ENCODE measurements at places on chromosomes 1 and 21. TPM values are rescaled to one million over a fixed set of nuclear protein-coding genes. Genes with fewer than 3 reads are reported as not detected.

GRCh38 chr1:206041640-206042039, 11.3 kb upstream of the RHEX start:
- peak; percentile 45 for DNase-seq

DNA sequence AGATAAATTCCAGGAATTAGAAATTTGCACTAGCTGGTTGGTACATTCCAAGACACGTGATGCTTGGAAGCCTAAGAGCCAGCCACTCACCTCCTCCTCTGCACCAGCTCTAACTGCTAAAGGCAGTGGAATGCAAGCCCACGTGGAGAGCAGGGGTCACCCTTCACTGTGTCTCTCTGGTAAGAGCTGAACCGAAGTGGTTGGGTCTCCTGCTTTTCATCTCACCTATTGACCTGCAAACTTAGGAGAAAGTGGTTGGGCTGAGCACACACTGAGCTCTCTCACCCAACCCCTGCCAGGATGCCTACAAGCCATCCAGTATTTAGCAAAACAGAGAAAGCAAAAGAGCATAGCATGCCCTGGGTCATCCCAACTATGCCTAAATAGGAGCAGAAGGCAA, 19.3 kb downstream of the HAO2 start:
- no peak for DNase-seq

DNA sequence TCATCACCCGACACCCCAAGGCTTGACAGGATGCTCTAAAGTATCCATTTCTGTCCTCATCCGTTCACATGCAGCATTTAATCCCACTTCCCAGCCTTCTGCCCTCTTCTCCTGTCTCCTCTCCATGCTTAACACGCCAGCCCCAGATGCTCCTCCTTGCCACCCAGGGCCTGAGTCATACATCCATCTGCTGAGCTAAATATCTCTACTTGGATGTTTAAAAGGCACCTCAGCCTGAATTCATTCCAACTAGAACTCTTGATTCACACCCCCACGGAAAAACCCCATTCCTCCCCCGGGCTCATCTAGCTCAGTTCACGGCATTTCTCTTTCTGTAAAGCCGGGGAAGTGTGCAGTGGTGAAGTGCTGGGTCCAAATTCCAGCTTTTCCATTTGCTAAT, 27.7 kb downstream of the TEX35 start:
- DNase-seq: no peak

- no peak for DNase-seq
Observed at GRCh38 chr1:41581216-41582003, 96.9 kb upstream of the EDN2 start.

ADGRL4 gene
- total RNA-seq: 31.6 TPM

DNA sequence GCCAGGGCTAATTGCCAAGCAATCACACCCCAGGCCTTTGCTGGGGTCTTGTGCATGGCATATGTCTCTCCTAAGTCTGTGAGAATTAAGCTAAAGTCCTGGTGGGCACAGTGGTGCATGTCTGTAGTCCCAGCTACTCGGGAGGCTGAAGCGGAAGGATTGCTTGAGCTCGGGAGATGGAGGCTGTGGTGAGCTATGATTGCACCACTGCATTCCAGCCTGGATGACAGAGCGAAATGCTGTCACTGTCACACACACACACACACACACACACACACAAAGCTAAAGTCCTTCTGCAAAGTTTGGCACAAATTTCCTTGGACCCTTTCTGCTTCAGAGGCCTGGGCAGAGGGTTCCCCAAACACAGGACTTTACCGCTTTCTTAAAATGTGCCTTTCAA, 31.3 kb upstream of the DNAJC11 start:
- DNase-seq: no peak

GRCh38 chr1:59143811-59144210, 153.1 kb upstream of the FGGY start:
- DNase-seq: no peak

DNA sequence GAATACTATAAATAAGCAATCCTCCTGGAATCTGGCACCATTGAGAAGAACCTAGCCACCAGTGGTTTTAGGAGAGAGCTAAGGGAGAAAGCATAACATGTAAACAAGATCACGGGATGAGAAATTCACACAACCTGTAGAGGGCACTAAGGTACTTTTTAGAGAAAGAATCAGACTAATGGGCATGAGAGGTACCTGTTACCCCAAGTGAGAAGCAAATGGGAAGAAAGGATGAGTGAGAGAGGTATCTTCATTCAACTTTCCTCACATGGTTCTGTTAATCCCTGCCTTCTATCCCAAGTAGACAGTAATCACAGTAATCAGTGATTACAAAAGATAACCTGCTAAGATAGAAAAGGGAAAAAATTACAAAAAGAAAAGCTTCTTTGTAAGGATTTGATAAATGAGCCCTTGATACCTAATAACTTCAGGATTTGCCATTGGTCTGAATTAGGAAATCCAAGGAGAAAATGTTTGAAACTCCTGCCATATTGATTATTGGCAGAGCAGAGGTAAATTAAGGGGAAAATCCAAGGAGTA, 251.1 kb upstream of the ADGRL2 start:
- DNase-seq: no peak

MAN1C1 gene
- 20.2 TPM for total RNA-seq

PRKCZ gene
- total RNA-seq: 5.4 TPM

DNA sequence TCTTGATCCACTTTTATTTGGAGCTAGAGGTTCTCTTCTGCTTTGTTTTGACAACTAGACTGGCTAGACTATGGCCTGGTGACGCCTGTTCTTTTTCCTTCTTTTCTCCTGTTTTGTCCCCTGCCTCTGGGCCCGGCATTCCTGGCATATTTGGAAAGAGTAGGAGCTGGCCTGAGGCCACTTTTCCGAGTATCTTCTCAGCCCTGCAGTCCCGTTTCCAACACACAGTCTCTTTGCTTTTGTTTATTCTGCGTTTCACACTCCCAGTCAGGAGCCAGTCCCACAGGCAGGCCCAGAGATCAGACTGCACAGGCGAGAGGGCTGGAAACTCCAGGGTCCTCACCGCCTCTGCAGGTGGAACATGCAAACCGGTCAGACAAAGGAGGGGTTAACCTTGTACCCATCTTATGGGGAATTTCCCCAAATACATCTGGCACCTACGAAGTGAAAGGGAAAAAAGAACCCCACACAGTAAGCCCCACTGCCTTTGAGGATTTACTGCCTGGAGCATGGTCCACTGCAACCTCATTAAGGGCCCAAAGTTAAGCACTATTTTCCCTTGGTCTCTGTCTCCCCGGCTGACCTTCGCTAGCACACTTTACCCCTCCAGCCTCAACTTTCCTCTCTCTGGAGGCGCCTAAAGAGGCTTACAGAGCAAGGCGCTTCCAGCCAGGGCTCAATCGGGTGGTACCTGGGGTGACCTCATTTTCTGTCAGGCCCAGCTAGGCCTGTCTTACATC, 141.1 kb downstream of the TOMM20 start:
- peak; percentile 96 for DNase-seq

DNA sequence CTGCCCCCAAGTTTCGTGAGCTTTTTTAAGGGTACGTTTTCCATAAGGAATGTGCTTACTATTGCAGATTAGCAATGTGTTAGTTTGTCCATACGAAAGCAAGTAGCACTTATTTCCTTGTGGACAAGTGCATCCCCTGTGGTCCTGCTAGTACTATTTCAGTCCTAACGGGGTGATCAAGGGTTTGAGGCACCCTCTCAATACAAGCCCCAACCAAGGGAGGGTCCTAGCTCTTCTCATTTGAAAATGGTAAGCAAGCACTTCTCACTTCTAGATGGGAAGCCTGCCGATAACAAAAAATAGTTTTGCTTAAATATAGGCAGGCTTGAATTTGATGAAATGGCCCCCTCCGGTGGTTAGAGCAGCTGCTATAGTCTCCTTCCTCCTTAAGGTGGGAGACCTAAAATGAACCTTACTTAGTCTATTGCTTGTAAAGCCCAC, 64.0 kb upstream of the HMCN1 start:
- DNase-seq: no peak

DNA sequence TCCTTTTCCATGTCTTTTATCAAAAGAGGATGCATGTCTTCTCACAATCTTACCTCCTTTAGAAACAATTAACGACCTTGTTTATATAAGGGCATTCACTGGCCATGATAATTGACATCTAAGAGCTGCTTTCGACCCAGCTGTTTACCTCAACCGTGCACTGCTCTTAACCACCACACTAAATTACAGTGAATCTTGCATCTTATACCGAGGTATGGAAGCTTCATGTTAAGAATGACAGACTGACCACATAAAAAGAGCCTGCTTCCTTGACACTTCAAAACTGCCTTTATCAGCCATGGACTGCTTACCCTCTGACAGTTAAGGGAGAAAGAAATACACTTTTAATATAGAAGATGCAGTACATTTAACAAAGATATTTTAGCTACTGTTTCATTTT, 301.7 kb upstream of the LYPLAL1 start:
- no peak for DNase-seq

LORICRIN gene
- not detected for total RNA-seq

SLC45A1 gene
- total RNA-seq: 10.0 TPM

DNA sequence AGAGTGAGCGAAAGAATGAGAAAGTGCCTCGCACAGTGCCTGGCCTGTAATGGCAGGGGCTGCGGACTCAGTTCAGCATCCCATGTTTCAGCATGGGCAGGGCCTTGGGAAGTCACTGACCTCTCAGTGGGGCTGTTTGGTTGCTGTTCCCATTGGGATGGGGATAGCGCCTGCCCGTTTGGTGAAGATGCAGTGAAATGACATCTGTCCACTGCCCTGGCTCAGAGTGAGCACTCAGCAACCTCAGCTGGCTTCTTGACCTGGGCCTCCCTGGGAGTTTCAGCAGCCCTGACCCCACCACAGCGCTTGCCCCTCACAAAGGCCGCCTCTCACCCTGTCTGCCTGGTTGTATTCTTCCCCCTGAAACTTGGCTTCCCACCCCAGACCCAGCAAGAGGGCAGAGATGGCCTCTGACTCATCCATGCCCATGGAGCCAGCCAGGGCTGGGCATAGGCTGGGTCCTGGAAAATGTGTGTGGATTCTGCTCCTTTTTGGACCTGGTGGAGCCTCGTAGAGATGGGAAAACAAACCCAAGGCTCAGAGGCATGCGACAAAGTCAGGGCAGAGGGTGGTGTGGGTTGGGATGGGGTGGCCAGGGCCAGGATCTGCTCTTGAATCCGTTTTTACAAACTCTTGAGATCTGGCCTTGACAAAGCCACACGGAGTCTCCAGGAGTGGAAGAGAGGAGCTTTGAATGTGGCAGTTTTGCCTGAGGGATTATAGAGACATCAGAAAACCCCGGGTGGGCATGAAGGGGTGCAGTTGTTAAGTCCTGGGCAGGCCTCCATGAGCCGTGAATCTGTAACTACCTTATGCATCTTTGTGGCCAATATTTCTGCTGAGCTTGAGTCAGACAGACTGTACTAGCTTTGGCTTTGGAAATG, 1.2 kb downstream of the XKR8 start:
- no peak for DNase-seq

- DNase-seq: no peak
Observed at GRCh38 chr1:97006044-97006661, 284.6 kb downstream of the PTBP2 start.

NID1 gene
- total RNA-seq: 187 TPM

LCE2B gene
- total RNA-seq: not detected

DNA sequence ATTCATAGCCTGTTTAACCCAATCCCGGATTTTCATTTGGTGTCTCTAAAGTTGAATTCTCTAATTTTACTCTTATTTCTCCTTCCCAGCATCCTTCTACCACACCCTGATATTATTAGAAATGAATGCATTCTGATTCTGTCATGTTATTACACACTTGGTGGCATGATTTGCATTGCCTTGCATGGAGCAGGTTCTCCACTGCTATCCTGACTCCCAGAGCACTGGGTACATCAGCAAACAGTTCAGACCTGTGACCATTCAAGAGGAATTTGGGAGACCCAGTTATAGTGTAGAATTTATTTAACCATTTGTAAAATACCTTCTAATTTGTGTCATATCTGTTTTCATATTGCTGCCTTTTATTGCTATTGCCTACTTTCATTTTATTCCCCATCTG, 2.6 kb downstream of the LRRC8B start:
- no peak for DNase-seq

GRCh38 chr1:84497631-84498275, 8.4 kb upstream of the SPATA1 start:
- no peak for DNase-seq

GRCh38 chr1:63866084-63866483, 92.3 kb downstream of the ROR1 start:
- DNase-seq: no peak

DNA sequence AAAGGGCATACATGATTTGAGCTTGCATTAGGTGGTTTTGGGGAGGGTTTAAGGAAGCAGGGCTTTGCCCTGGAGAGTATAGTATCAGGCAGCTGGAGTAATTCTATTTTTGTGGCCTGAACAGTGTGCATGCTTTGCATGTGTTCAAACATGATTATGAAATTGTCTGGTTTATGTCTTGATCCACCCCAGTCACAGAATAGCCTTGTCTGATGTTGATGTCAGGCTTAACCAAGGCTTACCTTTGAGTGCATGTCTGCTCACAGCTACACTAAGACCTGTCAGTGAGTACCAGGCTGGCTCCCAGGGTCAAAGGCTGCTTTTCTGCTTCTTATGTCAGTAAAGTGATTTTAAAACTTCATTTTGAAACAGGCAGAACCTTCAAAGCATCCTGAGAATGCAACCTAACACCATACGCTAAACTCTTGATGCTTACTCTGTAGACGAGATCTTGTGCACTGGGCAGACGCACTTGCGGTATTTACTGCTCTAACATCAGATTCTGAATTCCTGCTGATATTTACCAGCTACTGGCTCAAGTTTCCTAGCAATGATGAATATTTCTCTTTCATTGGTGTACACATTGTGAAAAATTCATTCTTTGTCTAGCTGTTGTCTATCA, 78.9 kb downstream of the MAP3K21 start:
- DNase-seq: no peak

GRCh38 chr1:76075877-76076276, 1.3 kb downstream of the ST6GALNAC3 start:
- DNase-seq: no peak

SPATA46 gene
- total RNA-seq: not detected

CDCA8 gene
- 0.42 TPM for total RNA-seq

- peak; percentile 60 for DNase-seq
Observed at GRCh38 chr1:222104694-222105392, 363.0 kb upstream of the DUSP10 start.

DNA sequence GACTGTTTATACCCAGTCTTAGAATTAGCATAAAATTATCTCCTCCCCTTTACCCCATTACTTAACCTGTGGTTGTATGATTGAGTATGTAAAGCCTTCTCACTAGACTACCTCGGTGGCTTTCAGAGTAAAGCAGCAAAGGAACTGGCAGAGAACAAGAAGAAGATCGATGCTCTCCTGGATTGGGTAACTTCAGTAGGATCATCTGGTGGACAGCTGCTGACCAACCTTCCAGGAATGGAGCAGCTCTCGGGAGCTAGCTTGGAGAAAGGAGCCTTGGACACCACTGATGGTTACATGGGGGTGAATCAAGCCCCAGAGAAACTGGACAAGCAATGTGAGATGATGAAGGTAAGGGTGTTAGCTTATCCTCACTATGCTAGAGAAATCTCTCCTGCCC, 138.6 kb upstream of the BMP8A start:
- DNase-seq: no peak

DNA sequence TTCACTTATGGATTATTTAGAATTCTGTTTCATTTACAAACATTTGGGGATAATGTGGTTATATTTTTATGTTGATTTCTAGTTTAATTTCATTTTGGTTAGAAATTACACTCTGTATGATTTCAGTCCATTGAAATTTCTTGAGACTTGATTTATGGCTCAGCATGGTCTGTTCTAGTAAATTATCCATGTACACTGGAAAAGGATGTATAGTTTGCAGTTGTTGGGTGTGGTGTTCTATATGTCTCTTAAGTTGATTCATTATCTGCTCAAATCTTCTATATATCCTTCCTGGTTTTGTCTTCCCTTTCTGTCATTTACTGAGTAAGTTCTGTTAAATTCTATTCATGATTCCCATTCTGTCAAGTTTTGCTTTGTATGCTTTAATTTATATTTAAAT, 52.3 kb downstream of the RAP1A start:
- no peak for DNase-seq

Measured in esophagus muscularis mucosa (tissue), 4 donors.